AML-193 (cell line): ENCODE measurements at places on chromosomes 12 and 14.

- DNase-seq = no peak
These were observed 28.0 kb upstream of the DAAM1 start for GRCh38 chr14:59160506-59160905.

DNA sequence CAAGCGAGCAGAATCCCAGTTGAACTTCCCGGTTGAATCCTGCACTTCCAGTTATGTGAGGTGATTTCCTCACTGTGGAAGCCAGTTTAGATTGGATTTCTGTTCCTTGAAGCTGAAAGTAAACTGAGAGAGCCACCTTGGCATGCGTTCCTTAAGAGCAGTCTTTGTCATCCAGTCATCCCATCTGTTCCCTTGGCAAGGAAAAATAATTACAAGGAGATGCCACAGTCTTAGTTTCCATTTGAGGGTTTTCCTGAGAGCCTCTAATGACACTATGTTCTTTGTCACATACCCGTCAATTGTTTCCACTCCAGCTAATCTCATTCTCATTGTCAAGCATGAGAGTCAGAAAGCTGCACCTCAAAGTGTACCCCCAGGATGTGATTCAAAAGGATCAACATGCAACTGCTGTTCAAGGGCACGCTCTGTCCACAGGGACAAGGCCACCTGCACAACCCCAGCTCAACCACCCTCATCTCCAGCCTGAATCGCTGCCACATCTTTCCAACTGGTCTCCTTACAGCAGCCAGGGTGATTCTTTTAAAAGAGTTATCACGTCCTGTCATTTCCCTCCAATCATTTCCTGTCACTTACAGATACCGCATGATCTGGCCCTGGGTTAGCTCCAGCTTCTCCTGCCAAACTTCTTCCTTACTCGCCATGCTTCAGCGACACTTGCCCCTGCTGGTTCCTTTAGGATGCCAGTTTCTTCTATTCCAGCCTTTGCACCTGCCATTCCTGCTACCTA, 18.0 kb upstream of the TCP11L2 start:
- DNase-seq = no peak

DNA sequence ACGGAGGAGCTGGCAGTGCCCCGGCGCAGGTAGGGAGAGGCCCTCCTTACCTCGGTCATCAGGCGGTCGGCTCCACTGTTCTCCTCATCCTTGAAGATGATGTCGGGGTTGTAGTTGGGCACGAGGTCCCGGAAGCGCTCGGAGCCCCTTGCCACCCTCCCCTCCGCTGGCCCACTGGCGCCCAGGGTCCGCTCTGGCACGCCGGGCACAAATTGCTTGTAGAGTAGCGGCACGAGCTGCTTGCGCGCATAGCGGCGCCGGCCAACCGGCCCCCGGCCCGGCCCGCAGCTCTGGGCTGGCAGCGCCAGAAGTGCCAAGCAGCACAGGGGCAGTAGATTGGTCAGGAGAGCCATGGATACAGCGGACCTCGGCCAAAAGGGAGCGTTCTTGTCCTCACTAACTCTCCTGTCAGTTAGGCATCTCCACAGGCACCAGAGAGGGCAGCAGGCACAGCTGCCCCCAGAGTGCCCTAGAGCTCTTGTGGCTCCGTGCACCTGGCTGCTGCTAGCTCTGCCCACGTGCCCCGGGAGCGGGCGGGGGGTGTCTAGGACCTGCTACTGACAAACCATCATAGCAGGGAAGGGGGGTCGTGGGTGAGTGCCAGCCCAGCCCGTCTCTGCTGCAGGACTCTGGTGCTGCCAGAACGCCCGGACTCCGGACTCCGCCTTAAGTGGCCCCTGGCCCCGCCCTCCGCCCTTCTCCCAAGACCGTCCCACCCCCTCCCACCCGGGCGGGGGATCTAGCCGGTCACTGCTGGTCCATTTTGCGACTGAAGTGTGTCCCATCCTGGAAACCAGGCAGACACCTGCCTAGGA, at the start of gene DHH:
DHH (minus strand) TSS at position 642 of the 815 bp plus-strand sequence; CDS start at position 353, 289 bp downstream.
- DNase-seq = no peak

DNA sequence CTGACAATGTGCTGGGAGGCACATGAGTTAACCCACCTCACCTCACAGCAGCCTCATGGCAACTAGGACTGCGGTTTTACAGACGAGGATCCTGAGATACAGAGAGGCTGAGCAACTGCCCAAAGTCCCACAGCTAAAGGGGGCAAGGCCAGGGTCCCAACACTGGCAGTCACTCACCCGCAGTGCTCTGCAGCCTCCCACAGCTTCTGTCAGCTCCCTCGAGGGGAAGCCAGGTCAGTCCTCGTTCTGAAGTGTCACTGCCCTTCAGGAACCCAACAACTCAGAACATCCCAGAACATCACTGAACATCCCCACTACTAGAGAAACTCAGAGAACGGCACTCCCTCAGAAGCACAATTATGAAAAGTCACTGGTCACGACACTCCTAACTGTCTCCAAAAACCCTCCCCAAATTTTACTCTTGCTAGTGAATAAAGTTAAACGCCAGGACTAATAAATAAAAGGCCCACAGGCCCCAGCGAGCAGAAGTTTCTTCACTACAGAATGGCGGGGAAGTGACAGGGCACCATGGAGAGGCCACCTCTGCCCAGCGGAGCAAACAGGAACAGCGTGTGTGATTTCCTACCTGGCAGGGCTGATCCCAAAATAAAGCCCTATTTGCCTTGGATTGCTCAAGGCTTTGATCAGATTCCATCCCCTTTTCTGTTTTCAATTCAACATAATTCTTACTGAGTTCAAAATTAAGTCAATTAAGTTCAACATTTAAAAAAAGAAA, 75.1 kb downstream of the TTC7B start:
- DNase-seq = no peak

- peak; percentile 51 for DNase-seq
These were observed 32.2 kb downstream of the SH2B3 start for GRCh38 chr12:111437816-111438454.

- no peak for DNase-seq
These were observed 536 bp upstream of the TUNAR start for GRCh38 chr14:95875831-95876760.

- DNase-seq = no peak
These were observed 23.5 kb downstream of the IFNG-AS1 start for GRCh38 chr12:68012712-68013111.
